ENCODE measurements at places on chromosomes 2 and 18. TPM values are rescaled to one million over a fixed set of nuclear protein-coding genes. Genes with fewer than 3 reads are reported as not detected.

The CCDC178 gene
- not detected for total RNA-seq

The TP53I3 gene
- 2.7 TPM for total RNA-seq

The NTSR2 gene
- total RNA-seq, result not detected

The OXER1 gene
- 0.13 TPM for total RNA-seq

The ANKRD39 gene
- 25.2 TPM for total RNA-seq

The DAW1 gene
- total RNA-seq, result 0.24 TPM

All from activated T-helper 17 cell treated with anti-CD3 and anti-CD28 coated beads, Interleukin-2, amount 50 U/mL, for 72 hours (primary cell).